ENCODE measurements at places on chromosomes 5 and 9. TPM values are rescaled to one million over a fixed set of nuclear protein-coding genes. Genes with fewer than 3 reads are reported as not detected.

ADAMTS2 gene
- not detected for total RNA-seq

STK32A gene
- not detected for total RNA-seq

SHC3 gene
- total RNA-seq = not detected

SARDH gene
- 2.7 TPM for total RNA-seq

BHMT2 gene
- total RNA-seq = not detected

BTNL9 gene
- total RNA-seq = 0.12 TPM

FRMPD1 gene
- total RNA-seq = not detected

IRX1 gene
- total RNA-seq = not detected

LPAR1 gene
- not detected for total RNA-seq

OR1J1 gene
- total RNA-seq = not detected

RORB gene
- total RNA-seq = 0.02 TPM

SH2D3C gene
- 21.5 TPM for total RNA-seq

MRNIP gene
- total RNA-seq = 13.9 TPM

CYLC2 gene
- total RNA-seq = not detected

CDH12 gene
- not detected for total RNA-seq

PLAC8L1 gene
- not detected for total RNA-seq

IL4 gene
- total RNA-seq = not detected

ZSWIM6 gene
- total RNA-seq = 3.2 TPM

EQTN gene
- not detected for total RNA-seq

SH3RF2 gene
- not detected for total RNA-seq

RIMOC1 gene
- 31.5 TPM for total RNA-seq

TAF11L10 gene
- not detected for total RNA-seq

PCDHB9 gene
- total RNA-seq = not detected

OLFM1 gene
- not detected for total RNA-seq
